Activated CD4-positive, alpha-beta memory T cell treated with anti-CD3 and anti-CD28 coated beads, Interleukin-2, amount 10 ng/mL, durations not matched to agents 7 days and 5 days (primary cell): ENCODE measurements at places on chromosomes 7 and 10. TPM values are rescaled to one million over a fixed set of nuclear protein-coding genes. Genes with fewer than 3 reads are reported as not detected.
A peak's percentile ranks its signal among the peaks of the same experiment; 100 is the strongest.

- DNase-seq = no peak
Measured at GRCh38 chr10:101597091-101597900, 9.2 kb downstream of the DPCD start.

ABCB4 gene
- not detected for total RNA-seq

- no peak for DNase-seq
Measured at GRCh38 chr10:105596749-105597148, 955.7 kb downstream of the SORCS3 start.

DNA sequence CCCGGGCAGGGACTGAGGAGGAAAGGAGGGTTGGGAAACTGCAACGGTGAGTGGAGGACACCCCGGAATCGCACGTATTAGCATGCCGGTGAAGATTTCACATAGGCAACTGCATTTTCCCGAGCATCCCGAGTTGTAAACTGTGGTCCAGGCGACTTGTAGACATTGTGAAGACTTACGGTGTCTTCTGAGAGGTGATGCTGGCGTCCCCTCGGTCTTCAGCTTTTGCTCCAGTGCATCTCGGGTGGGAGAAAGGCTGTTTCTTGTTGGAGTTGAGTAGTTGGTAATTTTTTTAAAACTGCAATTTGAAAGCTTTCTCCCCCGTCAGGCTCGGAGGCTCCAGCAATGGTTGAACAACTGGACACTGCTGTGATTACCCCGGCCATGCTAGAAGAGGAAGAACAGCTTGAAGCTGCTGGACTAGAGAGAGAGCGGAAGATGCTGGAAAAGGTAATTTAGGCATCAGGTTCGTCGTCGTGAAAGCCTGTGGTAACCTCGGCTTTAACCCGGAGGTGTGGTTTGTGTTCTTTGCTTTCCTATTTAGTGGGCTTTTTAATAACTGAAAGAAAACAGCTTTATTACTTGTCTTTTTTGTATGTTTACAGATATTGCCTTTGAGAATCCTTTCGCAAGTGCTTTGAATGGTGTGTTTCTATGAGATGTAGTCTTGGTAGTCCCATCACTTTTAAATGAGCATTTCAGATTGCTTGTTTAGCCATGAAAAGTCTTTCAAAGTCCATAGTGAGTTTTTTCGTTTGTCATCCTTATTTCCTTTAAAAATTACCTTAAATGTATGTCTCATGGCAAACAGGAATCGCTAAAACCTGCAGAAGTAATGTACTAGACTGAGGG is 687 bp downstream of the HELLS start:
- no peak for DNase-seq

CAV1 gene
- total RNA-seq = 0.13 TPM

DNA sequence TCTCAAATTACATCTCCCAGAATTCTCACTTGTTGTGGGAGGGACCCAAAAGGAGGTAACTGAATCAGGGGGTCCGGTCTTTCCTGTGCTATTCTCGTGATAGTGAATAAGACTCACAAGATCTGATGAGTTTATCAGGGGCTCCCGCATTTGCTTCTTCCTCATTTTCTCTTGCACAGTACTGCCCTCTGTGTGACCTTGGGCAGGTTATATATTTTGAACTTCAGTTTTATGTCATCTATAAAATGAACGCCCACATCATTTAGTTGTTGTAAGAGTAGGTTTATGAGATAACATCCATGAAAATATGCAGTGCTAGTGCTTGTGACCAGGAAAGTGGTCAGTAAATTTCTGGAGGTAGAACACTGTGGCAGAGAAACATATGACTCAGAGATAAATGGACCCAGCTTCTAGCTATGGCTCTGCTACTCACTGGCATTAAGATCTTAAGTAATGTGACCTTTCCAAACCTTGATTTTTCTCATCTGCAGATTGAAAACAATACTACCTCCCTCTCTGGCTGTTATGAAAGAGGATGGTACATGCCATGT is 44.3 kb downstream of the SCRN1 start:
- DNase-seq = no peak

GRCh38 chr7:74526780-74527179 is 73.1 kb downstream of the GTF2IRD1 start:
- DNase-seq = no peak

DNA sequence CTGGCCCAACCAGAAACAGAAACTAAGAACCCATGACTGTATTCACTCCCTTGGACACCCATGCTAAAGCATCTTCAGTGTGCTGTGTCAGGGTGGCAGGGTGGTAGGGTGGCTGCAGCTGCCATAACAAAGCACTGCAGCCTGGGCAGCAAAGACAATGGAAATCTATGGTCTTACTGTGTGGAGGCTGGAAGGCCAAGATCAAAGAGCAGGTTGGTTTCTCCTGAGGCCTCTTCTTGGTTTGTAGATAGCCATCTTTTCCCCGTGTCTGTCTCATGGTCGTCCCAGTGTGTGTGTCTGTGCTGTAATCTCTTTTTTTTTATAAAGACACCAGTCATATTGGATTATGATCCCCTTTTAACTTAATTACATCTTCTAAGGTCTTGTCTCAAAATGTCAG is 15.2 kb upstream of the ZNF25 start:
- DNase-seq = no peak

INHBA gene
- not detected for total RNA-seq

COL26A1 gene
- total RNA-seq = not detected

CPN1 gene
- total RNA-seq = not detected

TDRD1 gene
- 0.40 TPM for total RNA-seq

GRCh38 chr7:94050046-94050445 is 45.9 kb upstream of the BET1 start:
- DNase-seq = no peak

- no peak for DNase-seq
Measured at GRCh38 chr7:39651265-39651664, 27.9 kb downstream of the RALA start.

TRPV6 gene
- total RNA-seq = not detected

GRCh38 chr7:71716690-71717089 is 584.7 kb downstream of the GALNT17 start:
- no peak for DNase-seq

GRCh38 chr10:47034441-47035051 is 123.3 kb downstream of the PTPN20 start:
- DNase-seq = no peak

DNA sequence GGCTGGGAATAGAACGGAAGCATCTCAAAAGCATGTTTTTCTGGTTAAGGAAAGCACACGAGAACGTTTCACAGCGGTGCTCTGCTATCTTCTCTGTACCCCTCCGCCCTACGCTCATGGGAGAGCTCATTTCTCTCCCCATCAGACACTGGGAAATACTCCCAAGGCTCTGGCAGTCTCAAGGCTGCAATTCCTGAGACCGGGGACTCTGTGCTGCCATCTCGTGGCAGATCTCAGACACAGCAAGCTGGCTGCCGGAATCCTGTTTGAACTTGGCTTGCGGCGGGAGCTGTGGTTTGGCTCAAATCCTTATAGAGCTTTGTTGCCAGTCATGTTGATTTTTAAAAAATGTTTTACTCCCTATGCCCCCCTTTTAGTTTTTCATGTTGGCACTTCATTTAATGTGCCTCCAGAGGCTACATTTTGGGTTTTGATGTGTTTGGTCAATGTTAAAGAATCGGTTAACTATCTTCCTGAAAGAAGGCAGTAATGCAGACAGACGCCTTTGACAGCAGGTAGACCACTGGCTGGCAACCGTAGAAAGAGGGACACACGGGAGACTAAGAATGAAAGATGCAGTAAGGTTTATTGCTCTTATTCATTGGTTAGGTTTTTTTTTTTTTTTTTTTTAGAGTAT is 27.6 kb downstream of the BMPER start:
- DNase-seq = peak; percentile 62

CTNNA3 gene
- total RNA-seq = not detected

DNA sequence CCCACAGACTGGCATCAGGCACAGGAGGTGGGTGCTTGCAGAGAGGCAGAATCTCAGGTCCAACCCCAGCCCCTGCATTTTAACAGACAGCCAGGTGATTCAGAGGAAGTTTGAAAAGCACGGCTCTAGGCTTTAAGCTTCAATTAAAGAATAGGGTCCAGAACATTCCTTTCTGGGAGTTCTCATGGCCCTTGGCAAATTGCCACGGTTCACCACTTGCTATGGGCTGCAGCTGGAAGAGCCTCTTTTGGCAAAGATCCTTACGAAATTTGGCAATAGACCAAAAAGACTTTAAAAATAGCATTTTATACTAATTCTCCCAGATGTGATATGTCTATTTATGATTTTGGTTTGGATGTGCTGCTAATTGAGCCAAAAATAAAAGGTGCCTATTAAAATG is 148.1 kb downstream of the ITGA8 start:
- no peak for DNase-seq

GRCh38 chr7:1029637-1030443 is 14.5 kb upstream of the GPR146 start:
- no peak for DNase-seq

GRCh38 chr10:32163071-32163761 is 107.0 kb upstream of the KIF5B start:
- no peak for DNase-seq

MBLAC1 gene
- 4.1 TPM for total RNA-seq

NACAD gene
- 0.60 TPM for total RNA-seq

ZNF425 gene
- total RNA-seq = 1.1 TPM

DNA sequence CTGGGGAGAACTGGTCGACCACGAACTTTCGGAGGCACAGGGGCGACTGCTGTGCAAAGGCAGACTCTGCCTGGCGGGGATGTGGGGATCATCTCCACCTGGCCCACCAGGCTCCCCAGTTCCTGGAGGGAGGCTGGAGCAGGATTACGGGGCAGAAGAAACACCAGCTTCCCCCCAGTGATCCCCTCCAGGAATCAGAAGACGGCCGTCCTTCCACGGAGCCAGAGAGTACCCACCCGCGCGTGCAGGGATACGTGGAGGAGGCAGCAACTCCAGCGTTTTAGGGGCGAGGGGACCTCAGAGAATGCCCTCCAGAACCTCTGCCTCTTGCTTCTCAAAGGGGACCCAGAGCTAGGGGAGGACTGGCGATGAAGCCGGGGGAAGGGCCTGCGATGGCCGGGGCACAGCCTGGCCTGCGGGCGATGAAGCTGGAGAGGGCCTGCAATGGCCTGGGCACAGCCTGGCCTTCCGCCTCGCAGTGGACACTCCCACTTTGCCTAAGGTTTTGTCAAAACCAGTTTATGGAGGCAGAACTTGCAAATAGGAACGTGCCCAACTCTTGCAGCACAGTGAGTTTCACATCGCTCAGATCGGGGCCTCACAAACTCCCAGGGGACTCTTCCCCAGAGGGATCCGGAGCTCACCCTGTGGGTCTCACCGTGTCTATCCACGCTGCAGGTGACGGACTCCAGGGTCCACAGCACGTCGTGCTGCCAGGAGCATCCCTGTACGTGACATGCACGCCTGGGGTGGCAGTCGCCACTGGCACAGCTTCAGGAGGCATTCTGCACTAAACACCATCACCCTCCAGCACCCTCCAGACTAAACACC is 77.9 kb upstream of the PDGFA start:
- DNase-seq = no peak

OR6V1 gene
- total RNA-seq = not detected
